ENCODE measurements at places on chromosomes 1 and 21.

DNA sequence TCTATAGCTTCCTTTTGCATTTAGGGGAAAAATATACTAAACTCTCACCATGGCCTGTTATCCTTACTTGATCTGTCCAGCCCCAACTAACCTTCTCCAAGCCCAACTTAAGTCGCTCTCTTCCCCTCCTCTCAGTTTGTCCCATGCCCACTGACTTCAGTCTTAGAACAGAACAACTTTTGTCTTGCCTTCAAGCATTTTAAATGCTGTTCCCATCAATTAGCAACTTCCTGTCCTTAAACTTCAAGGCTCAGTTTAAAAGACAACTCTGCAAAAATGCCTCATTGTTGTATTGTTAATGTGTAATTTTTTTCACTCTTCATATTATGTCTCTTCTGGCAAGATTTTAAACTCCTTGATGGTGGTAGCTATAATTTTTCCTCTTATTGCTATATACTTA is 526.9 kb downstream of the NEGR1 start:
- DNase-seq, result no peak

DNA sequence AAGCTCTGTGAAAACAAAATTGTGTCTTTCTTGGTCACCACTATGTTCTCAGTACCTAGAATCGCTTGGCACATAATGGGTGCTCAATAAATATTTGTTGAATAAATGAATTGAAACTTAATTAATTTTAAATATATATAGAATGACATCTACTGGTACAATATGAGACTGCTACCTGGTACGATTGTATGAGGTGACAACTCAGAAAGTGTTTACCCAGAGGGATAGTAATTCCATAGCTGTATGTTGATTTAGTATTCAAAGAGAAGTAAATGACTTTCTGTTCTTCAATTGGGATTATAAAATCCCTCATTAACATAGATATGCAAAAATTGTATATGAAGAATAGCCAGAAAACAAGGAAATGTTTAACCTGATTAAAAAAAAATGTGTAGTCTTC is 128.7 kb downstream of the RPS6KC1 start:
- no peak for DNase-seq

- peak; percentile 87 for DNase-seq
These were observed 26.6 kb downstream of the TMEM51 start for GRCh38 chr1:15180189-15180588.

- no peak for DNase-seq
These were observed 4.7 kb downstream of the TAS1R3 start for GRCh38 chr1:1335792-1336248.
